Esophagus squamous epithelium (tissue), 5 donors: ENCODE measurements at places on chromosomes 12 and 14.

- DNase-seq = no peak
These were observed 235.9 kb downstream of the CPNE8 start for GRCh38 chr12:38669530-38669929.

DNA sequence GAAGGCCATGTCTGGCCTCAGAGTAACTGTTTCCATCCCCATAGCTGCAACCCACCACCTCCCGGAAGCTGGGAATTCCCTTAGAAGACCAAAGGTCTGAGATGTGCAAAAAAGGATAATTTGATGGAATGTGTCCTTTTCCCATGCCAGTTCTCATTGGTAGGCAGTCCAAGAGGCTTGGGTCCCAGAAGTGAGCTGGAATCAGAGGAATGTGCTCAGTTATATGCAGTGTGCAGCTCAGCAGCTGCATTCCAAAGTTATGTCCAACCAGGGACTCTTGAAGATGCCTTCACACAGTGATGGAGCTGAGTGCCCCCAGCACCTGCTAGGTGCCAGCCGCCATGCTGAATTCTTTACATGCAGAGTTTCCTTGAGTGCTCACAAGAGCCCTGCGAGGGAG is 583.9 kb upstream of the TBX3 start:
- DNase-seq = no peak

- DNase-seq = no peak
These were observed 73.1 kb upstream of the PWP1 start for GRCh38 chr12:107612508-107612907.

DNA sequence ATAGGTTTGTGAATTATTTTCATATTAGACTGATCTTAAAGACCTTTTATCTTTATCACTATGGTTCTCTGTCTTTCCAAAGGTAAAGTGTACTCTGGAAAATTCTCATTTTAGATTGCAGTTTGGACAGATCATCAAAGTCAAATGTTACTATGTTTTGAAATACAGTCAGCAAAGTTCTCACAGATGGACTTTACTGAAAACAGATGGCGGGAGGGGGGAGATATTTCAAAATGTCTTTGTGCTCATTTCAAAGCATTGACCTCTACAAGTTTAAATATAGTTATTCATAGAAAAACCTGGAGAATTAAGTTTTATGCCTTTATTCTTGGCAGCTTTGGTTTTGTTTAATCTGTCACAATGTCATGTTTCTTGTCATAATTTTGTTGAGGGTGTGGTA is 51.8 kb upstream of the LRTM2 start:
- DNase-seq = no peak

GRCh38 chr12:94988471-94988870 is 15.0 kb downstream of the NDUFA12 start:
- no peak for DNase-seq

GRCh38 chr12:60263161-60263560 is 667.3 kb downstream of the SLC16A7 start:
- DNase-seq = no peak

DNA sequence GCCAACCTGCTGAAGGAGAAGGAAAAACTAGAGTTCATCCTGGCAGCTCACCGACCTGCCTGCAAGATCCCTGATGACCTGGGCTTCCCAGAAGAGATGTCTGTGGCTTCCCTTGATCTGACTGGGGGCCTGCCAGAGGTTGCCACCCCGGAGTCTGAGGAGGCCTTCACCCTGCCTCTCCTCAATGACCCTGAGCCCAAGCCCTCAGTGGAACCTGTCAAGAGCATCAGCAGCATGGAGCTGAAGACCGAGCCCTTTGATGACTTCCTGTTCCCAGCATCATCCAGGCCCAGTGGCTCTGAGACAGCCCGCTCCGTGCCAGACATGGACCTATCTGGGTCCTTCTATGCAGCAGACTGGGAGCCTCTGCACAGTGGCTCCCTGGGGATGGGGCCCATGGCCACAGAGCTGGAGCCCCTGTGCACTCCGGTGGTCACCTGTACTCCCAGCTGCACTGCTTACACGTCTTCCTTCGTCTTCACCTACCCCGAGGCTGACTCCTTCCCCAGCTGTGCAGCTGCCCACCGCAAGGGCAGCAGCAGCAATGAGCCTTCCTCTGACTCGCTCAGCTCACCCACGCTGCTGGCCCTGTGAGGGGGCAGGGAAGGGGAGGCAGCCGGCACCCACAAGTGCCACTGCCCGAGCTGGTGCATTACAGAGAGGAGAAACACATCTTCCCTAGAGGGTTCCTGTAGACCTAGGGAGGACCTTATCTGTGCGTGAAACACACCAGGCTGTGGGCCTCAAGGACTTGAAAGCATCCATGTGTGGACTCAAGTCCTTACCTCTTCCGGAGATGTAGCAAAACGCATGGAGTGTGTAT is 2.4 kb downstream of the FOS start:
- DNase-seq = no peak

- no peak for DNase-seq
These were observed 1.3 kb downstream of the DDN start for GRCh38 chr12:48997719-48998496.

GRCh38 chr12:67671419-67671818 is 22.9 kb downstream of the DYRK2 start:
- DNase-seq = no peak

GRCh38 chr14:55070981-55071411 is 19.5 kb downstream of the MAPK1IP1L start:
- no peak for DNase-seq

- no peak for DNase-seq
These were observed 45.9 kb upstream of the STXBP6 start for GRCh38 chr14:25095736-25096437.
